T-helper 17 cell (primary cell): ENCODE measurements at places on chromosomes 6 and 20.

GRCh38 chr6:55913228-55914195, 38.1 kb upstream of the BMP5 start:
- no peak for DNase-seq

GRCh38 chr20:50115041-50115512, 2.1 kb upstream of the UBE2V1 start:
- no peak for DNase-seq

- peak; percentile 40 for DNase-seq
These were observed 48.2 kb downstream of the MRPL14 start for GRCh38 chr6:44078827-44079671.

GRCh38 chr6:43699564-43700186, 12.1 kb upstream of the MRPS18A start:
- no peak for DNase-seq

GRCh38 chr6:81774542-81774941, 22.1 kb upstream of the TENT5A start:
- DNase-seq = no peak

DNA sequence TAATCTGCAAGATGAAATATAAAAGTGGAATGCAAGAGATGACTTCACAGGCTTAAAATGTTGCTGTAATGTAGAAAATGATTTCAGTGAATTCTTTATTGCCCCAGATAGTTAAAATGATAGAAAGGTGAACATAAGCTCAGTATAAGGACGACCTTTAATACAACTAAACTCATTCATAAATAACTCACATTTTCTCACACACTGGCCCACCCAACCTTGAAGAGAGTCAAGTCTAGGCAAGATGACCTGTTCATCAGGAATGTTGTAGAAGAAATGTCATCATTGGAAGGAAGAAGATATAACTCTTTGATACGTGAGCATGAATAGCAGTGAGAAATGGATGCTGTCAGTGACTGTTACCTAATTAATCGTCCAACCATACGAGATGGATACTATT, 111.1 kb upstream of the SASH1 start:
- no peak for DNase-seq

- DNase-seq = no peak
These were observed at the start of gene HTR1B for GRCh38 chr6:77463308-77463860. Gene HTR1B (minus strand): TSS chr6:77463491. CDS start chr6:77463403, 88 bp downstream.

DNA sequence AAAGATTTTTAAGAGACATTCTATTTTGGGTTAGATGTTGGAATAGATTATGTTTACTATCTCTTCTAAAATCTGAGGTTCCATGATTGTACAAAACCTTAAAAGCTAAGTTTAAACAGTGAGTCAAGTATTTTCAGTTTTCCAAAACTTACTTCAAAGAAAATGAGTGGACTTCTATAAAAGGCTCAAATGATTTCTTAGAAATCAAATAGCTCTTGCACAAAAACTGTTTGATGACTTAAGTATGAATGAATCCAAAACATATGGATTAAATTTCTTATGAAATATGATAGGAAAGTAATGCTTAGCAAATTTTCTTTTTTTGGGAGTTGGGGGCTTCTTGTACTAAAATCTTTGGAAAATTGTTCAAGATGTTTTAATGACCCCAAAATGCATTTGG, 837.3 kb upstream of the SLC35B3 start:
- no peak for DNase-seq

GRCh38 chr6:56581296-56581925, 61.3 kb downstream of the DST start:
- DNase-seq = no peak

- no peak for DNase-seq
These were observed 89.9 kb downstream of the PDSS2 start for GRCh38 chr6:107369493-107369892.

DNA sequence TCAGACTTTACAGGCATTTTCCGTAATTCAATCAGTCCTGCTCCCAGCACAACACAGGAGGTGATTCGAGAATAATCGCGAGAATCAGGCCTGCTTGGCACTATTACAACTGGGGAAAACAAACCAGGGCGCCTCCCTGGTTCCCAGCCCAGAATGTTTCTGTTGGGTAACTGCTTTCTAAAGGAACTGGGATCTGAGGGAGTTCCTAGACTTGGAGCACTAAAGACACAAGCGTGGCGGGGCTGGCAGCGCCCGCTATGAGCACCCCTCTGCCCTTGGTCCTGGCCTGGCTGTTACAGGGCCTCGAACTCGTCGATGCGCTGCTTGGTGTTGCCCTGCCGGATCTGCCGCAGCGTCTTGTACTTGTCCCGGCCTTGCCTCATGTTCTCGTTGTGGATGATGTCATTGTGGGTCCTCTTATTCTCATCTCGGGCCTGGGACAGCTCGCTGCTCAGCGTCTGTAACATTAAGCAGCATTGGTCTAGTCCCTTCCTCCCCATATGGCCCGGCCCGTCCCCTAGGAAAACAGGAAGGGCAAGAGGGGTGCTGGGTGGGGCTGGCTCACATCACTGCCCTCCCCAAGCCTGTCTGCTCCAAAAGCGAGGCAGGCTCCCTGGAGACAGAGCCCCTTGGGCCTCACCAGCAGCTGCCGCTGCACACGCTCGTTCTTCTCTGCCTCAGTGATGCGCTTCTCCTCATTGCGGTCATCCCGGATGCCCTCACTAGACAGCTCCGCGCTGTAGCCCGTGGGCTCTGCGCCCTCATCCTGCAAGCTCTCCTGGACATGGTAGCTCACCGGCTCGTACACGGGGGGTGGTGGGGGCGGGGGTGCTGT, 52.3 kb downstream of the EZR start:
- no peak for DNase-seq

DNA sequence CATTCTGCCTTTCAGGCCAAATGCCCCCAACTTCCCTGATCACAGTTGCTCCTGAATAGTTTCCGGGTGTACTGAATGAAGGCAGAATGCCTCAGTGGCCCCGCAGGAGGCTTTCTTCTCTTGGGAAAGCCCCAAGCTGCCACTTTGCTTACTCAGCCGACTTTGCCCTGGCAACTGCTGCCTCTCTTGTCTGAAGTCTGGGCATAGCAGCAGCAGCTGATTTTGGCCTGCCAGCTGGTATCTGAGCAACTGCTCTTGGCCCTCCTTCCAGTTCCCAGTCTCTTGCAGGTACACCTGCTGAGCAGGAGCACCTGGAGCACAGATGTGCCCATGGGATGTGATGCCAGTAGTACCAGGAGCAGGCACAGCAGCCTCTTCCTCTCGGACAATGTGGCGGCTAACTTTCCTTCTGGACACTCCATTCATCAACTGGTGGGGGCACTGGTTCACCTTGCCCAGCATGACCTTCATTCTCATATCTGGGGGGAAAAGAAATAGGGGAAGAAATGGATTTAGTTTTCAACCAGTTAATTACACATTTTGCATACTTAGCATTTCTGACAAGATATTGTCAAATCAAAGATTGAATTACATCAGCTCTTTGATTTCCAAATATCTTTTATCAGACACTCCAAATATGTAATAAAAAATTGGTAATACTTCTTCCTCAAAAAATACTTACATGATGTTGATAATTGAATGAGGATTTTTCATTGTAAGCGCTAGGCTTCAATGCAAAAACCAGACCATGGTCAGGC, 468.2 kb downstream of the PKHD1 start:
- DNase-seq = no peak

DNA sequence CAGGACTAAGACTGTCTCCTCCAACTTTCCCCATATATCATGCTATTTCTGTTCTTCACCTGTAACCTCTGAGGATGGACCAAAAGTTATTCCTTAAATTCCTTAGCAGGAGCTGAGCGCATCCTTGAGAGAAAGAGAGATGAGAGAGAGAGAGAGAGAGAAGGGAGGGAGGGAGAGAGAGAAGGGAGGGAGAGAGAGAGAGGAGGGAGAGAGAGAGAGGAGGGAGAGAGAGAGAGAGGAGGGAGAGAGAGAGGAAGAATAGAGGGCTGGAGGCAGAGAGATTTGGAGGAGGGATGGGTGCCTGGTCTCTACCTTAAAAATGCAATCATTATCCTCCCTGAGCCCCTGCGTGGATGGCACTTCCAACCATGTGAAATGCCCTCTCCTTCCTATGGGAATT, 73.6 kb downstream of the BMP2 start:
- DNase-seq = no peak

DNA sequence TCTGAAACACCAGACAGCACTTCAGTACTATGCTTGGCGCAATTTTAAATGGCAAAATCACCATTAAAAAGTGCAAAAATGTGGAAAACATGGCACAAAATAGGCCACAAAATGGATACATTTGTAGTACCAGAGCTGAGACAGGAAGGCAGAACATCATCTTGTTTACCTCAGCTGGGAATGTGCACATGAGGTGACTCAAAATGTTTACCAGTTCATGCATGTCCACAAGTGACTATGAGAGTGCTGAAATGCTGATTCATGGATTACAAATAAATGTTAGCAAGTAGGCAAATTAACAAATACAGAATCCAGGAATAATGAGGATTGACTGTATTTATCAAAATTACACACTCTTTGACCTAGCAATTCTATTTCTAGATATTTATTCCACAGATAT, 201.6 kb downstream of the ISM1 start:
- DNase-seq = no peak

DNA sequence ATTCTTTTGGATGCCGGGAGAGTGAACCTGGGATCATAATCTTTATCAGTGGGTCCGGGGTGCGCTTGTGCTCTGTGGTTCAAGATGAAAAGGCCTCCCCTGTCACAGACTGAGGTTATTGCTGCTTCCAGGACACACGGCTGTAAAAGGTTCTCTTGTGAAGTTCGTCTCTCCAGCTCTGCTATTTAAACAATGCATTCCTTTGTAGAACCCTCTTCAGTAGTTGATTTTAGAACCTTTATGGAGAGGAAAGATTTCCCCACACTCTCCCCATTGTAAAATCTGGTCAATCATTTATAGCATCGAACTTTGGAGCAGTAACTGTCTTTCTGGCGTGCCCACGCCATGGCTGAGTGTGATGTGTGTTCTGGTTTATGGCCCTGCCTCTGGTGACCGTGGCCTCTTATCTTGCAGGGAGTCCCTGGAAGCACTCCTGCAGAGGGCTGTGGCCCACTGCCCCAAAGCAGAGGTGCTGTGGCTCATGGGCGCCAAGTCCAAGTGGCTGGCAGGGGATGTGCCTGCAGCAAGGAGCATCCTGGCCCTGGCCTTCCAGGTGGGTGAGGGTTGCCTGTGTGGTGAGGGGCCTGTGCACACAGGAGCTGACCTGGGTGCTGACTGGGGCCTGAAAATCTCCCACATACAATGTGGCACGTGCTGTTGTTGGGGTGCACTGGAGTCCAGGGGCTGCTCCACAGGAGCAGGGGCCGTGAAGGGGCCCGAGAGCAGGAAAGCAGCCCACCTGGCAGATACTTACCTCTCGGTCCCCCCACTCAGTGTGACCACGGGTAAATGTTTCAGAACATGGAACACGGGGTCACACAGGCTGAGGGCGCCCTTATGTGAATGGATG, 11.6 kb upstream of the C20orf204 start:
- DNase-seq = no peak

- DNase-seq = no peak
These were observed 9.7 kb upstream of the NPEPL1 start for GRCh38 chr20:58682656-58683531.

DNA sequence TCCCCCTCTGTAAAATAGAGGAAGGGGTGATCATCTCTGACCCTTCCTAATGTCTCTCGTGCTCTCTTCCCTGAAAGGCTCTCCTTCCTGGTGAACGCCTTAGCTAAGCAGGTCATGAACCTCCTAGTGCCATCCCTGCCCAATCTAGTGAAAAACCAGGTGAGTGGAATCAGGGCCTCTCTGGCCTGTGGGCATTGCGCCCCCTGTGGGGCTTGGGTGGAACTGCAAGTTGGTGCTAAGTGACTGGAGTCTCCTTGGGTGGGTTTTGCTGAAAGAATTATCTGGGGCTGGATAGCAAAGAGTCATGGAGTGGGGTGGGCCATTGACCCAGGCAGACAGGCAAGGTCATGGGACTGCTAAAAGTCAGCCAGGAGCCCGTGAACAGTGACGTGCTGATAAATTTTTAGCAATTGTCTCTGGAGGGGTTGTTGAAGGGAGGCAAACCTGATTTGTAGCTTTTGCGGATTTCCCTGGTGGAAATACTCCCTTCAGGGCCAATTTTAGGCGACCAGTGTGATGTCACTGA, 8.9 kb downstream of the BPIFB1 start:
- DNase-seq = peak; percentile 71

GRCh38 chr20:24784607-24785006, 164.5 kb upstream of the CST7 start:
- DNase-seq = no peak

GRCh38 chr20:7744411-7744810, 195.8 kb downstream of the HAO1 start:
- DNase-seq = no peak

GRCh38 chr20:11891776-11892545, 25.7 kb upstream of the BTBD3 start:
- DNase-seq = no peak

DNA sequence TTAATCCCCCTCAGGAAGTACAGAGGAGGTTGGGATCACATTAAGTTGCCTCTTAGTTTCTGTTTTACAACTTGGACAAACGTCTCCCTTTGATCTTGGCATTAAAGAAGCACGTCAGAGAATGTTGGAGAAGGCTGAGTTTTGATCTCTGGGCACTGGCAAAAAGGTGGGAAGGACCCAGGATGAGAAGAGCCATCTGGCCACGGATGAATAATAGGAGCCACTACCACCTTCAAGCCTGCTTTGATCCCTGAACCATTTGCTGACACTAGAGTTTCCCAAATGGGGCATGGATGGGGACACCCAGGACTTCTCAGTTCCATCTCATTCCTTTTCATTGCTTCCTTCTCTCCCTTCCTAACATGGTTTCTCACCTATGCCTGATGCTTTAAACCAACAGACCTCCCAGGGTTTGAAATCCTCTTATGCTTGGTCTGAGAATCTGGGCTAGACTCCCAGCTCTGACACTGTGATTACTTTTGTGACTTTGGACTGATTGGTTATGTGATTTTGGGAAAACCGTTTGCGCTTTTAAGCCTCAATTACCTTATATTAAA, 5.8 kb downstream of the TM9SF4 start:
- no peak for DNase-seq

- no peak for DNase-seq
These were observed 21.9 kb downstream of the VEGFA start for GRCh38 chr6:43791745-43792422.

DNA sequence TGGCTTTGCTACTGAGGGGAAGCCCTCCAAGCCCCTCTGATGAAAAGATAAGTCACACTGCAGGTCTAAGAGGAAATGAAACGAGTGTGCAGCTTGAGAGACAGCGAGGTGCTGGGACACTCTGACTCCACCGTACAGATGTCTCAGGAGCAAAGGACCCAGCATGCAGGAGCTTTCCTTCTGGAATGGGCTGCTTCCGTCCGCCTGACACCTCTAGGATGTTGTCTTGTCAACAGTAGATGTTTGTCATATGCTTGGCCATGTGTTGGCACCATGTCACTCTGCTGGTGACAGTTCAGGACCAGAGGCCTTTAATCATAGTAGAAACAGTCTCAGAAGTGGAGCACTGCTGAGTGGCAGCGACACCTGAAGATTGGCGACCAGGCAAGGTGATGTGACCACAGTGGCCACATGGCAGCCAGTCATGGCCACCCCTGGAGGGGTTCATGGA, 46.7 kb downstream of the SLC24A3 start:
- DNase-seq = no peak

- no peak for DNase-seq
These were observed 224.8 kb upstream of the MAP3K7 start for GRCh38 chr6:90811596-90812226.

GRCh38 chr20:20192366-20192765, 140.0 kb downstream of the CFAP61 start:
- DNase-seq = no peak
